Left ventricle myocardium superior (tissue), 1 donor: ENCODE measurements at places on chromosomes 3 and 15. TPM values are rescaled to one million over a fixed set of nuclear protein-coding genes. Genes with fewer than 3 reads are reported as not detected.
A peak's percentile ranks its signal among the peaks of the same experiment; 100 is the strongest.

Gene AMIGO3
- total RNA-seq: not detected

Gene SYNM
- 329 TPM for total RNA-seq

Gene DPPA4
- total RNA-seq: not detected

Gene PCSK6
- total RNA-seq: 31.9 TPM

Gene GBE1
- total RNA-seq: 72.4 TPM

Gene HDGFL3
- 36.7 TPM for total RNA-seq

DNA sequence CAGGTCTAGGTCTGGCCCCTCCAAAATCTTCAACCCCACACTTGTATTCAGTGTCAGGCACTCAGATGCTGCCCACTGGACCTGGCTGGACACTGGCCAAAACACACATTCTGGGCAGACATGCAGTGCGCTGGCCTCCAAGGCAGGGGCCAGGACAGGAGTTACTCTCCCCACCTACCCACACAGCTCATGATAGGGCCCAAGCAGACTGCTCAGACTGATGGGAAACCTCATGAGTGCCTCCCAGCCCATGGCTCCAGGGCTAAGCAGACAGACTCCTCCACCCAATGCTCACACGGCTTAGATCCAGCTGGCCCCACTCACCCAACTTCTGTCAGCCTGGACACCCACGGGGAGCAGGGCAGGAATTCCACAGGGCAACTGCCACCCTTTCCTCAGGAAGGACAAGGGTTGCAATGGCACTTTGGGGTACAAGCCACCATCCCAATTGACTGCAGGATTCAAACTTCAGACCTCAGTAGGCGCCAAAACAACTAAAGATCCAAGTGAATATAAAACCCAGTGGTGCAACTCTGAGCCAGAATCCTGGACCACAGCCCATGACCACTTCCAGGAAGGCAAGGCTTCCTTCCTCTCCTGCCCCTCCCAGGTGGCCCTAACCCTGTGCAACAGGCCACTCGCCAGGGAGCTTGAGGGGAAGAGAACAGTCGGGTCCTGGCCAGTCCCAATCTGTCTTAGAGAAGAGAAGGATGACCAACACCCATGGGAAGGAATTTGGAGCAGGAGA is 1.4 kb downstream of the LTF start:
- DNase-seq: peak; percentile 48

DNA sequence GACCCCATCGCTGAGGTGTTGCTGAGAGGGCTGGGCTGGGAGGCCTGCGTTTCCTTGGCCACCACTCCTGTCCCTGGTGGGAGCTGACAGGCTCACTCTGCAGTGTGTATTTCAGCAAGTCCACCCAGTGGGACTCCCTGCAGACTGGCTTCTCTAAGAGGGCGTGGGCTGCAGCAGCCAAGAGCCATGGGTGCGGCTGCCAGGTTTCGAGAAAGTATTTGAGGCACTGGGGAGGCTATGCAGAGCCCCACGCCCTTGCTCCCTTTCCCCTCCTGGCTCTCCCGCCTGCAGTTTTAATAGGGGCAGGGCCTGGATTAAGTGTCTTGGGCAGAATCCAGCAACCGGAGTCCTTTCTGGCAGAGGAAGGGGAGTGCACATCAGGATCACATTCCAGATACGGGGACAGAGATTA is 242.1 kb downstream of the THSD4 start:
- DNase-seq: peak; percentile 70

- no peak for DNase-seq
Measured at GRCh38 chr15:50137330-50137761, 18.3 kb upstream of the ATP8B4 start.
